Activated CD4-positive, alpha-beta memory T cell treated with anti-CD3 and anti-CD28 coated beads, Interleukin-2, amount 10 ng/mL, durations not matched to agents 7 days and 5 days (primary cell): ENCODE measurements at places on chromosomes 12 and 14.

DNA sequence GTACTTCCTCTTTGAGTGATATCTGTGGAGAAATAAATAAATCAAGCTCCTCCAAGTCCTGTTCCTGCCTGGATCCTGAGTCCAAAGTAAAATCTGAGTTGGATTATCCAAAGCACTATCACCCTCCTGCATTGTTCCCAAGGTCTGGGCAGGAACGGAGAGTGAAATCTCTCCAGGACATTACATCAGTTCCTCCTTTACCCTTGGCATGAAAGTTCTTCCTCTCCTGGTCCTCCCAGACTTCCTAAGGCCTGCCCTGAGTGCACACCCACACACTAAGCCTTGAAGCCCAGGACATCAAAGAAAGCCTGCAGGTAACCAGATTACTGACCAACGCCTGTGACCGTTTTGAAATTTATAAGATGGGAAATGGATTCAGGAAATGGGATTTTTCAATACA, 206.8 kb upstream of the BCL2L14 start:
- H3K4me3 ChIP-seq = no peak overlapping the region
- peaks cover 26% of the 10 kb centered on the region for H3K4me1 ChIP-seq
- H3K27ac ChIP-seq = no peak overlapping the region
- H3K36me3 ChIP-seq = peaks cover 80% of the 10 kb centered on the region
- DNase-seq = no peak
- no peaks in the 10 kb centered on the region for H3K27me3 ChIP-seq

DNA sequence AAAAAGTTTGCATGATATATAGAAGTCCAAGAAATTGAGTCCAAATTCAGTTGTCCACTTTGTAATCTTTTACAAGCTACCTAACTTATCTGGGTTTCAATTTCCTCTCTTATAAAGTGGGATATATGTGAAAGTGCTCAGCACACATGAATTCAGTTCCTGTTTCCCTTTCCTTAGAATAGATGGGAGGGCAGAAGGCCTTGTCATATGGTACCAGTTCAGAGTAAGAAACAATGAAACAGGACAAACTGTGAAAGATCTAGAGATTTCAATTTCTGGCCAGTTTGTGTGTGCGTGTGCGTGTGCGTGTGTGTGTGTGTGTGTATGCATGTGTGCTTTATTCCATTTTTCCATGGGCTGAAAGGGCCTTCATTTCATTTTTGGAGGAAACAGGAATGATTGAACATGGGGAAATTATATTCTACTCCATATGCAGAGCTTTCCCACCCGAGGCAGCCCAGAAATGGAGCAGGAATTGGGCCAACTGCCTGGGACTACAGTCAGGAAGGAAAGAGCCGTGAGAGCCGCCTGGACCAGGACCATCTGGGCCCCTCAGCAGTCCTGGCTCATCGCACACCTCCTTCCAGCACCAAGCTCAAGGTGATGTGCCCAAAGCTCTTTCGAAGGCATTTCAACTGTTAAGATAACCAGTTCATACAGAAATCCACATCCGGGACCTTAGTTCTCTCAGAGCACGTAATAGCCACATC, 183.2 kb downstream of the EPS8 start:
- no peak for DNase-seq
- H3K27me3 ChIP-seq = peaks cover 5% of the 10 kb centered on the region
- no peak overlapping the region for H3K27ac ChIP-seq

DNA sequence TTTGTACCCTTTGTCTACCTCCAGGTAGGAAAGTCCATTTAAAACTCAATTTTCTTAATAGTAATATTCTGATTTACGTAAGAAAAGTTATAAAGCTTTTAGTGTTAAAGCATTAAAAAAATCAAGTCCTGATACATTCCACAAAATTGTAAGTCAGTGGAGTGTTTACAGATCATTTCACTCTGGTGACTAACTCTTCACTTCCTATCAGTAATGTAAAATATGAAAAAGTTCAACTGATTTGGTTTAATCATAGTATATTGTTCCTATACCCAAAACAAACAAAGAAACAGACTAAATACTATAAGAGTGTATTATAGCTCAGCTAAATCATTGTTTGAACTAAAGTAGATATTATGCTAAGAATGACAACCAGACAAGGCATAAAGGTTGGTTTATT, 85.9 kb downstream of the VEZT start:
- no peak for DNase-seq
- H3K4me3 ChIP-seq = no peak overlapping the region
- no peak overlapping the region for H3K27ac ChIP-seq
- peaks cover 2% of the 10 kb centered on the region for H3K4me1 ChIP-seq
- H3K36me3 ChIP-seq = peaks cover 16% of the 10 kb centered on the region

DNA sequence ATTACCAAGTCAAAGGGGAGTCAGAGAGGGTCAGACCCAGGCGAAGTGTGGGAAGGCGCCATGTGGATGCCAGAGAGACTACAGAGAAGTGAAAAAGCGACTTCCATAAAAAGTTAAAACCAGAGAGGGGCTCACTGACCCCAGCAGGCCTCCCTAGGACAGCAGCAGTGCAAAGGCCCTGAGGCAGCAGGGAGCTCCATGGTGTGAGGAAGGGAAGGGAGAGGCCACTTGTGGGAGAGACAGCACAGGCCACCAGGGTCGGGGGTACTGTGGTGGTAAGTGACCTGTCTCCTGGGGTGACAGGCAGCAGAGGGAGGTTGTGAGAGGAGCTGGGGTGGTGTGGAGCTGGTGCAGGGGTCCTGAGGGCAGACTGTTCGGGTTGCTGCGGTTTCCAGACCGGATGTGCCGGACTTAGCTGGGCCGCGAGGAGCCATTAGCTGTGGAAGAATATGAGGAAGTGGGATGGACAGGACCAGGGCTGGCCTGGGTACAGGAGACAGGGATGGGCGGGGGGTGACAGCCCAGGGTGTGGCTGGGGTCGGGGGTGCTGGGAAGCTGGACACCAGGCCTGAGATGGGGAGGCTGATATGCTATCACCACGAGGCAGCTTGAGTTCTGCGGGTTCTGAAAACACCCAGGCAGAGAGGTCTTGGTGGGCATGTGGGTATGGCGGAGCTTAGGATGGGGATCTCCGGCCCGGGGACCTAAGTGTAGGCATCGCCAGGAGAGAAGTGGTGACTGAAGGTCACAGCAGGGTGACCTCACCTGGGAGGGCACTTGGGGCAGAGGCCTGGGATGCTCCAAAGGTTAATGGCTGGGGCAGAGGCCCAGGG, 22.7 kb downstream of the SETD1B start:
- H3K4me1 ChIP-seq = no peaks in the 10 kb centered on the region
- no peak for DNase-seq
- peak overlapping the region; percentile 21 for H3K27ac ChIP-seq
- H3K27me3 ChIP-seq = no peaks in the 10 kb centered on the region

GRCh38 chr12:106255952-106256351, 8.1 kb upstream of the CKAP4 start:
- no peak overlapping the region for H3K27ac ChIP-seq
- no peaks in the 10 kb centered on the region for H3K27me3 ChIP-seq
- no peaks in the 10 kb centered on the region for H3K4me1 ChIP-seq
- DNase-seq = no peak
- no peaks in the 10 kb centered on the region for H3K36me3 ChIP-seq

DNA sequence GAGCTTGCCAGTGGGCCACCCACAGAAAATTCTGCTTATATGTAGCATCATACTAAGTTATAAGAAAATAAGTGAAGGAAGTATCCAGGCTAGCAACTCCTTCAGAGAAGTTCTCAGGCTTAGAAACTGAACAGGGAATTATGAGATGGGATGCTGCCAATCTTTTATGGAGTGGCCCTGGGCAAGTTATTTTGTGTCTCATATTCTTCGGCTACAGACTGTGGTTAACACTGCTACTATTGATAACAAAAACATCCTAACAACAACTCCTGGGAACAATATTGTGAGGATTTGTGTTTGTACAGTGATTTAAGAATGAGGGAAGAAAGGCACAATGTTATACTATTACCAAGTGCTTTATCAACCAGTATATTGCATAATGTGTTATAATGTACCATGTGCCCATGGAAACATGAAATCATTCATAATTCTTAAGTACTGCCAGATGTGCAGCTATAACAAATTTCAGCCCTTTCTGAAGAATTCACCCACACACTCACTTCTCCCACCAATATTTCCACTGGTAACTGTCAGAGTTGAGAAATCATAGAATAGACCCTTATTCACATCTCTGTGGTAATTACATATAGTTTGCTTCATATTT, 113.3 kb upstream of the SOX5 start:
- DNase-seq = no peak
- H3K27ac ChIP-seq = no peak overlapping the region
- H3K4me1 ChIP-seq = no peaks in the 10 kb centered on the region
- H3K27me3 ChIP-seq = no peaks in the 10 kb centered on the region
- H3K36me3 ChIP-seq = no peaks in the 10 kb centered on the region
- no peak overlapping the region for H3K4me3 ChIP-seq

DNA sequence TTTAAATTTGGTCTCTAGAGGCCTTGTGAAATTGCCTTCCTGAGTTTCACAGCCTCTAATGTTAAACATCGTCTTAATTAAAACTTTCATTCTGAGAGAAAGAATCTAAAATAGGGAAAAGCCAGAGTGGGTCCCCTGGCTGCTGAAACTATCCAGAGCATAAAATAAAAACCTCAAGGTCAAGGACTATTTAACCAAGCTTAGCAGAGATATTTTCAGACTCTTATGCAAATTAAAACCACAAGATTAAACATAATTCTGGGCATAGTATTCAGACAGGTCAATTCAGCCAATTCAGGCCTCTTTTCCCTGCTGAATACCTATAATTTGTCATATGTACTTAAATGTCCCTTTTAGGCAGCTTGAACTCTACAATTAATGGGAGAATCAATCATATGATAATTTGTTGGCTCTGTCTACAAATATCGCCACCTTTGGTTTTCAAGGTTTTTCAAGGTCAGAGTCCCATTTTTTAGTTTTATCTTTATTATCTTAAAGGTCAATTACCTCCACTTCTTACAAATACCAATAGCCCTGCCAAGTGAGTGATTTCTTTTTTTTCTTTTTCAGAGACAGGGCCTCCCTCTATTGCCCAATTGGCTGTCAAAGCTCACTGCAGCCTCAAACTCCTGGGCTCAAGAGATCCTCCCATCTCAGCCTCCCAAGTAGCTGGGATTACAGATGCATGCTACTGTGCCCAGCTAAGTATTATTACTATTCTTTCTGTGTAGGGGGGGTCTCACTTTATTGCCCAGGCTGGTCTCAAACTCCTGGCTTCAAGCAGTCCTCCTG, 257.1 kb downstream of the PHLDA1 start:
- H3K4me3 ChIP-seq = no peak overlapping the region
- no peak overlapping the region for H3K27ac ChIP-seq
- no peaks in the 10 kb centered on the region for H3K36me3 ChIP-seq
- peaks cover 2% of the 10 kb centered on the region for H3K27me3 ChIP-seq
- H3K4me1 ChIP-seq = no peaks in the 10 kb centered on the region
- DNase-seq = no peak

DNA sequence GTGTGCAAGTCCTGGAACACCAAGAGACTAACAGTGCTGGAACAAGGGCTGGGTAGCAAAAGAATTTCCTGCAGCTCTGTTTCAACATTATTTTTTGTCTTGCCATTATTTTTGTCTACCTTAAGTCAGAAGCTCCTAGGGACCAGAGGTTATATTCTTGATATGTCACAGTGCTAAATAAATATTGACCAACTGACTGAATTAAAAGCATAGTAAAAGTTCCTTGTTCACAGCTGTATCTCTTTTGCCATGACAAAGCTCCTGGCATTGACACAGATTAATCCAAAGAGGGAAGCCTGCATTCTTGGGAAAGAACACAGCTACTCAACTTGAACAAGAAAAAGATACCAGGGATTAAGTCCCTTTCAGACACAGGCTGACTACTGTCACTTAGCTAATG, 136.5 kb downstream of the SPTSSA start:
- no peak for DNase-seq
- peaks cover 3% of the 10 kb centered on the region for H3K27me3 ChIP-seq
- no peak overlapping the region for H3K27ac ChIP-seq
- no peak overlapping the region for H3K4me3 ChIP-seq
- no peaks in the 10 kb centered on the region for H3K36me3 ChIP-seq

DNA sequence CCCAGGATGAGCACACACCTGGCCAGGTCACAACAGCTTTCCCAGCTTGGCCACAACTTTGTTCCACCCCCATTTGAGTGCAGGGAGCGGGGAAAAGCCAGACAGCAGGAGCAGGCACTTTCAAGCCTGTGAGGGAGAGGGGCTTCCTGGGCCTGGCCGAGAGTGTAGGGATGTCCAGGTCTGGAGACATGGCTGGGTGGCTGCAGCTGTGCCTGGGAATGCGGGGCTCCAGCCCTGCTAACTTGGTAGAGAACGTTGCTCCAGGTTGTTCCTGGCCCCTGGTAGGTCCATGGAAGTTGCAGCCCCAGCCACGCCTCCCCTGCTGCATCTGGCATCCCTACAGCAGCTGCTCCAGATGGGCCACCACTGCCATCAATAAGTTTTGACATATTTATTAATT, 738.5 kb downstream of the SLC6A15 start:
- no peak overlapping the region for H3K27ac ChIP-seq
- no peak for DNase-seq
- H3K4me3 ChIP-seq = no peak overlapping the region
- H3K4me1 ChIP-seq = no peaks in the 10 kb centered on the region
- no peaks in the 10 kb centered on the region for H3K36me3 ChIP-seq
- H3K27me3 ChIP-seq = no peaks in the 10 kb centered on the region

DNA sequence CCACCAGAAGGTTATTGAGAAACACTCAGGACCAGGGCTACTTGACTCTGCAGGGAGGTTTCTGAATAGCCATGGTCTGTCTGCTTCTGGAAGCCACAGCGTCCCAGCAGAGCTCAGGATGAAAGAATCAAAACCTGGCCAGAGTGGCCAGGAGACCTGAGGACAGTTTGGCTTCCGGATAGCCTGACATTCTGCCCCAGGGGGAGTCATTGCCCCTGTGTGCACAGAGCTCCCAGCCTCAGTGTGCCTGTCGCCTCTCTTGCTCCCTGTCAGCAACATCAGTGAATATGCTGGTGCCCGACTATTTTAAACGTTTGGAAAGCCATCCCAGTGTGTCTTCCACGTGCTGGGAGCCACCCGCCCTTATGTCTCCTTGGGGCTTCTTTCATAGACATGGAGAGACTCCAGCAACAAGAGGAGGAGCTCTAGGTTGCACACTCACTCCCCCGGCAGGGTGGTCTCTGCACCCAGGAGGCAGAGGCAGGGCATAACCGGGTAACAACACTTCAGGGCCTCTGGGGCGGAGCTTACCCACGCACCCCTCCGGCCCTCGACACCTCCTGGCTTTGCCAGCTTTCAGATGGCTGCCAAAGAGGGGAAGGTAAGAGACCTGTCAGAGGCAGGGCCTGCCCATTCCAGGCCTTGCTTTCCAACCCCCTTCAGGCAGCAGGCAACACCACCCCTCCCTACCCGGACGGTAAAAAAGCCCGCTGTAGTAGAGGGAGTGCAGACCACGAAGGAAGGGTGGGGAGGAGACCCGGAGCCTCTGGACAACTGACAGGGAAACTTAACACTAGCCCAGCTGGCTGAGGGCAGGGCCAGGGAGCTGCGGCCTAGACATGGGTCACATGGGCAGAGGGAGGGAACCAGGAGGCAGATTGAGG, 19.0 kb upstream of the SLC6A12 start:
- H3K27me3 ChIP-seq = peaks cover 13% of the 10 kb centered on the region
- DNase-seq = no peak
- H3K27ac ChIP-seq = no peak overlapping the region
- H3K36me3 ChIP-seq = no peaks in the 10 kb centered on the region
- no peak overlapping the region for H3K4me3 ChIP-seq
